ENCODE measurements at places on chromosomes 2 and 18.

DNA sequence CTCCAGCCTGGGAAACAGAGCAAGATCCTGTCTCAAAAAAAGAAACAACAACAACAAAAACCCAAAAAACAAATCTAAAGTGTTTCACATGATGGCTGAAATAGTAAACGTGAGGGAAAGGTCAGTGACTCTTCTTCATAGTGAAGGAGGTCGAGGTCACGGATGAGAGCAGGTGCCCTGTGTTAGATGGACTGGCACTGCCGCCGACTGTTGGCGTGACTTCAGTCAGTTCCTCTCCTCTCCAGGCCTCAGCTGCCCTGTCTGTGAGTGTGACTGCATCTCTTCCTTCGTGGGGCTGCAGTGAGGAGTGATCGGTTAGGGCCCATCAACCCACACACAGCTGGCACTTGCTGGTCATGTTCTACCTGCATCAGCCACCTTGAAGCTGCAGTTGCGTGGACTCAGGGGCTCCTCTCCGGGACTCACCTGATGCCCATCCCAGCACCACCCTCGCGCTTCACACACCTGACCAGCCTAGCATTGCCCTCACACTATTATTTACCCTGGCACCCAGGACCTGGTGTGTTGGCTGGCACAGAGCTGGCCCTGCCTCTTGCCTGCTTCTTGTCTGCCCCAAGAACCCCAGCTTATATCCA lies 30.1 kb upstream of the TMEM87B start:
- no peak for DNase-seq

DNA sequence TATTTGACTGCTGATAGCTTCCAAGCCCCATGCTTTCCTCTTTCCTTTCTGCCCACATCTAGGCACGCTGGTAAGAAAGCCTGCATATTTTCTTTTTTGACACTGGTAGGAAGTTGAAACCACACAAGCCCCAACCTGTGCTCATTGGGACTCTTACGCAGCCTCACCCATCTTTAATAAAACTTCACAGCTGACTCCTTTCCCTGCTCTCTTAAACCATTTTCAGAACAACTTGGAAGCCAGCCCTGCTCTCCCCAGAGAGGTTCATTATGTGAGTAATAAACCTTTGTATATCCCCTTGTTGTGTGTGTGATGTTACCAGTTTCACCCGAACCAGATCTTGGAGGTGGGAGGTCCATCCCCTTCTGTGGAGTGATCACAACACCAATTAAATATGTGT lies 268.4 kb downstream of the GPD2 start:
- DNase-seq = no peak

GRCh38 chr2:200494048-200494447 lies 15.8 kb downstream of the KCTD18 start:
- no peak for DNase-seq

DNA sequence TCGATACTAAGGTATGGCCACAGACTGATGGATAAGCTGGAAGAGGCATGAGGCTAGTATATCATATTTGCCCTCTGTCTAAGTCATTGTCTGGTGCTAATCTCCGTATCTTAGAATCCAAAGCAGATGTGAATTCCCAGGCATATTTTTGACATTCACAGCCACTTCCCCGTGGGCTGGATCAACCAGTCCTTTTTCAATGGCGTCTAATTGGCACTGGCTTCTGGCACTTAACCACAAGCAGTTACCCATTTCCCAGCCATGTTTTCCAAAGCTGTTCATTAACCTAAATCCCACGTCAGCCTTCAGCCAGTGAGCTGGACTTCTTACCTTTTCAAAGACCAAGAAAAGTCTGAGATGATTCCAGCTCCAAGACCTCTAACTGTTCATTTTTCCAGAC lies 20.7 kb upstream of the ZNF407 start:
- no peak for DNase-seq
